ENCODE measurements at places on chromosomes 1 and 21.

- no peak for DNase-seq
Measured at GRCh38 chr1:58183286-58183685, 363.2 kb downstream of the OMA1 start.

DNA sequence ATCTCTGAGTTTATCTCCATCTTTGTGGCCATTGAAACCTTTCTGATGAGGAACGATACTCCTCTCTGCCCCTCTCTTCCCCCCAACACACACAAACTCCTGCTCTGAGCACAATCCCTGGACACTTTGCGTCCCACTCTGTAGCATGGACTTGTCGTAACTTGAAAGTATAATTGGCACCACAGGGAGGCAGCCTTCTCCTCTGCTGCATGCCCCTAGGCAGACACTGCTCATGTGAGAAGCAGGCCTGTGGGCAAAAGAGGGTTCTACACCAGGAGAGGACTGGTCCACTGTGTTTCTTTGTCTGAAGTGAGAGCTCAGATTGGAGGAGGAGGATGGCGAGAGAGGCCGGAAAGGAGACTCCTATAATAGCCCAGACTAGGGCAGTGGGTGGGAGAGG, 3.8 kb upstream of the PARS2 start:
- DNase-seq = no peak

GRCh38 chr1:66553846-66554245, 19.9 kb downstream of the SGIP1 start:
- DNase-seq = no peak

- DNase-seq = no peak
Measured at GRCh38 chr1:208115924-208116640, 128.1 kb downstream of the PLXNA2 start.

DNA sequence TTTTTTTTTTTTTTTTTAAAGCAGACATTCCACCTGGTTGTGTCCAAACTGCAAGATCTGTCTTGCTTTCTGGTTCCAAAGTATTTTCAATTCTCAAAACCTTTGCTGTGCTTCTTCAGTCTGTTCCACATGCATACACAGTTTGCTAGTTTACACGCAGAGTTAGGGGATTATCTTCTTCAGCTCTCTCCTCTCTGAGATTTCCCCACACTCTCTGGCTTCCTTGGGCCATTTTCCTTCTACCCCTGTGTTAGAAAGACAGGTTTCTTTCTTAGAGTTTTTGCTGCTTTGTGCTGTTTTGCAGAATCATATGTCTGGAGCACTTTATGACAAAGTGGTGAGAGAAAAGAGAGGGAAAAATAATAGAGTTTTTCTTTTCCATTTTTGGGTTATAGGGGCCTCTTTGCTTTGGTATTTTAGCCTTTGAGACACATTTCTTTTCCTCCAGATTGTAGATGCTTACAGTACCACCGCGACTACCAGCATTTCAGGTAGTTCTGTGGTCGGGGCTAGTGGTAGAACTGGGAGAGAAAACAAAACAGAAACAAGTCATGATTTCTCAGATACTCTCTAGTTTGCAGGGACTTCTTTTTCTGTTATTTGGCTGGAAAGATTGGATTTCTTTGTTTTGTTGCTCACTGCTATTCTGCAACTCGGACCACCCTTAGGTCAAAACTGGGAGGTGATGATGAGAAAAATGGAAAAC, 66.3 kb downstream of the RABGAP1L start:
- DNase-seq = no peak

DNA sequence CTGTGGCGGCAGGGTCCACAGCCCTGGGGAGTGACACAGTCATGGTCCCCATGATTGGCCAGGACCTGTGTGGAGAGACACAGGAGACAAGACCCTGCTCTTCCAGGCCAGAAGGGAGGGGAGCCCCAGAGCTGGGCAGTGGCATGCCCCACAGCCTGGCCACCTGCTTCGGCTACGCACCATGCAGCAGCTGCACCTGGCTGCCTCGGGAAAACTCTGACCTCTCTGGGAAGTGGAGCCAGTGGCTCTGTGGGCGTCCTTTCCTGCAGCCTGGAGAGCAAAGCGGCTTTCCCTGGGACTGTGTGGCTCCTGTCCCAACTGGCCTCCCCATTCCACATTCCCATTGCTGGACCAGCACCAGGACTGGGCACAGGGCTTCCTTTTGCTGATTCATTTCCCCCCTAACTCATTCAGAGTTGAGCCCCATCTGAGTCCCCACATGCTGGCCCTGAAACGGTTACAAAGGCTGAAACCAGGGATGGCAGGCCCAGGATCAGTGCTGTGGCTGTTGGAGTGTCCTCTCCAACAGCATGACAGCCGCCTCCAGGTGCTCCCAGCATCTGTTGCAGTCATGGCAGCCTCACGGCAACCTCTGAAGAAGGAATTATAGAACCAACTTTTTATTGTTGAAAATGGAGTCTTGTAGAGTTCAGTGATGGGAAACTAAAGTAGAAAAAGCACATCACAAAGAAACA, 15.0 kb downstream of the OXCT2 start:
- DNase-seq = peak; percentile 99

DNA sequence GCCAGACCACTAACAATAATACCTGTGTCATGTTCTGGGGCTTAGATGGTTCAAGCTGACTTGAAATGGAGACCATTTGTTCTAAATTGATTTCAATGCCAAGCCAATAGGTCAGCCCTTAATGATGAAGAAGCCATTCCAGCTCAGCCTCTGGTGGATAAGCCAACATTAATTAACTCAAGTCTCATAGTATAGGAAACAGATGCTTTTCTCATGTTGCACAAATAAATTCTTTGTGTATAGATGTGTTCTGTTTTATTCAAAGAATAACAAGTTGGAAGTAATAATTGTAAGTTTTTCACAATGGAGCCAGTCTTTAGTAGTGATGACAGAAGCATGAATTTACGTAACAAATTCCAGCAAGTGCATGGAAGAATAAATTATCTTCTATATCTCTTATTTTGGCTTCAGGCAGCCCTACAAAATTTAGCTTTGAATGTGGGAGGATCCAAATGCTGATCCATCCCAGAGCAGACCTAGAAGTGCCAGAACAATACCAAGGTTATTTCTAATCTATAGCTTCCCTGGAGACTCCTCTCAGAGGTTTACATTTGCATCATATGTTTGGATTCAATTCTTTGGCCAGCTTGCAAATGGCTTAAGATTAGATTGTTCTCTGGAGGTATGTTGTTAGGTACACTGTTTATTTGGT, 42.2 kb upstream of the C1orf105 start:
- DNase-seq = no peak

GRCh38 chr1:223393275-223394214, at the start of gene CCDC185:
Gene CCDC185, plus strand, starts transcription at chr1:223393415. Its CDS starts 61 bp downstream, at chr1:223393476.
- DNase-seq = peak; percentile 31

DNA sequence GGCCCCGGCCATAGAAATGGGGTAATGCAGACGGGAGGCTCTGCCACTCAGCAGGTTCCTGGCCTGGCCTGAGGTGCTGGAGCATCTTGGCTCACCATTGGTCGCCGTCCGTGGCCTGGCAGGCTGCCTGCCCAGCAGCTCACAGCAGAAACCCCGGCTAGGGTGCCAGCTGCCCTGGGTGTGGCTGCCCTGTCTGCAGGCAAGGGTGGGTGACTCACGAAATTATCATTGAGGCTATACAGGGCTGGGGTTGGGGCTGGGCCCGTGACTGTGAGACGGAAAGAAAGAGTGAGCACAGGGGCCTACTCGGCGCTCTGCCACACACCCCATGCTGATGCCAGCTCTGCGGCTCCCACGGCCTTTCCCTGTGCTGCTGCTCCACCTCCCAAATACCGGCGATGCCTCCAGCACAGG, 8.0 kb upstream of the PKP1 start:
- no peak for DNase-seq

GRCh38 chr1:21868482-21868881, 56.4 kb downstream of the LDLRAD2 start:
- DNase-seq = no peak

DNA sequence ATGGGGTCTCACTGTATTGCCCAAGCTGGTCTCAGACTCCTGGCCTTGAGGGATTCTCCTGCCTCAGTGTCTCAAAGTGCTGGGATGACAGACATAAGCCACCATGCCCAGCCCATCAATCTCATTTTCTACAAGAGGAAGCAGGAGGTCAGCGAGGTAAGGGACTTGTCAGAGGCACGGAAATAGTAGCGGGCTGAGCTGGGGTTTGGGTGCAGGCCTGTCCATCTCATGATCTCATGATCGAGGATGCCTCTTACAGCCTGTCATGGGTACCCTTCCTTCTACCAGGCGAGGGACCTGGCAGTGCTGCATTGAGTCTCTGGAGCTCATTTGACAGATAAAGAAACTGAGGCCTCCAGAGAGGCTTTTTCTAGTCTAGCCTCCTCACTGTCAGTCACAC, 28.5 kb upstream of the SCCPDH start:
- no peak for DNase-seq

- DNase-seq = no peak
Measured at GRCh38 chr1:235460770-235461169, 43.5 kb downstream of the B3GALNT2 start.

DNA sequence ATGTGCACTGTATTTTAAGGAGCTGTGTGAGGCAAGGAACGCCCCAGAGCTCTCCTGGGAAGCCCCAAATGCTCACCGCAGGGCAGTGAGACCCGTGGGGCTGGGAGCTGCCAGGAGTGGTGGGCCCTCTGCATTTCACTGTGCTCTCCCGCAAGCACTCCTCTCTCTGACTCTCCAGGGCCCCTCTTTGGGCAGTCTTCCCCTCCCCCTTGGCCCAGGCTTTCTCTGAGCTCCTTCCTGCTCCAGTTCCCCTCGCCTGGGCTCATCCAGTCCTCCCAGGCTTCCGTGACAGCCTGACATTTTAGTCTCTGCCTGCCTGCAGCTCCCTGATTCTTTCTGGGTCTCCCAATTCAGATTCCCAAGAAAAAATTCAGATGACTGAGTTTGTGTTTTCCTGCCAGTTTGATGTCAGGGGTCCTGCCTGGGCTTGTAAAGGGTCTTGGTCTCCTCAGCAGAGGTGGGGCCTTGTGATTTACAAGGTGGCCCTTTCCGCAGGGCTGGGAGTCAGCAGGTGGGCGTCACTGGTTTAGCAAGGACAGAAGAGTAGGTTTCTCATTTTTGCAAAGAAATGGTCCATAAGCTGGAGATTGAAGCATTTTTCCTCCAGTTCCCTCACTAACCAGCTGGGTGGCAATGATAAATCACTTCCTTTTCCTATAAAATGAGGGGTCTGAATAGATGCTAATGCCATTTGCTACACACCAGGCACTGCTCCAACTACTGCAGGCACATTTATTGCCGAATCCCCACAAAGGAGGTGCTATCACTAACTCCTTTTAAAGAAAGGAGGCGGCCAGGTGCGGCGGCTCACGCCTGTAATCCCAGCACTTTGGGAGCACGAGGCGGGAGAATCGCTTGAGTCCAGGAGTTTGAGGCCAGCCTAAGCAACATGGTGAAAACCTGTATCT, 1.9 kb upstream of the CA6 start:
- no peak for DNase-seq

- no peak for DNase-seq
Measured at GRCh38 chr1:106637566-106637965, 418.9 kb upstream of the PRMT6 start.

- DNase-seq = no peak
Measured at GRCh38 chr1:111172463-111172862, 28.0 kb downstream of the DENND2D start.

DNA sequence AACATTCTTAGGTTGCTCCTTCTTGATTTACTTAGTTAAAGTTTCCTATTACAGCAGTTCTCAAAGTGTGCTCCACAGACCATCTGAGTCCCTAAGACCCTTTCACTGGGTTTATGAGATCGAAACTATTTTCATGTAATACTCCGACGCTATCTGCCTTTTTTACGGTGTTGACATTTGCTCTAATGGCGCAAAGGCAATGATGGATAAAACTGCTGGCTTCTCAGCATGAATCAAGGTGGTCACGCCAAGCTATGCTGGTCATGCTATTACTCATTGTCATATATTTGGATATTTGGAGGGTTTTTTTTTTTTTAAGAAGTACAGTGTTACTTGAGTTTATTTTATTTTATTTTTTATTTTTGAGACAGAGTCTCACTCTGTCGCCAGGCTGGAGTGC, 235.1 kb downstream of the KIF26B start:
- DNase-seq = no peak

DNA sequence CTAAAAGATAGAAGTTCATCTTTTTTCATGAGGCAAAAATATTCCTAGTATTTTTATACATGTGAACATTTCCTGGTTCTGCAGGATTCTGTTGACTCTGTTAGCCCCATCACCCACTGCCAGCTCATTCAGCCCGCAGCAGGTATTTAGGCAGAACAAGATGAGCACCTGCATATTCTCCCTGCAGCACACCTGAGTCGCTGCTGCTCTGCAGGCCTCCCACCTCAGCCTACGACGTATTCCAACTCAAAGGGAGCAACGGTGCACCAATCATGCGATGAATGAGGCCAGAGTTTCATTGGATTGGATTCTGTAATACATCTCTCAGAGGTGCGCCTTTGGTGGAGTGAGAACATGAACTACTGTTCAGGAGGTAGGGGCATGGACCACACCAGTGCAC, 87.6 kb downstream of the CNIH3 start:
- DNase-seq = no peak
